Kidney (tissue), 22 donors: ENCODE measurements at places on chromosomes 5 and 9. TPM values are rescaled to one million over a fixed set of nuclear protein-coding genes. Genes with fewer than 3 reads are reported as not detected.

The ADCY2 gene
- 2.2 TPM for total RNA-seq

The RGMB gene
- 12.2 TPM for total RNA-seq

The SLC34A3 gene
- total RNA-seq = 0.13 TPM

The TMEM174 gene
- 1.1 TPM for total RNA-seq

The SLC36A2 gene
- 1.8 TPM for total RNA-seq

The LCP2 gene
- 48.8 TPM for total RNA-seq

The FYB1 gene
- total RNA-seq = 53.7 TPM

The NMUR2 gene
- not detected for total RNA-seq

The ROR2 gene
- total RNA-seq = 5.7 TPM

The SHISAL2B gene
- total RNA-seq = not detected

The CKMT2 gene
- total RNA-seq = 3.7 TPM

The RANBP3L gene
- 7.1 TPM for total RNA-seq

The FBP2 gene
- not detected for total RNA-seq

The GGTA1 gene
- 11.0 TPM for total RNA-seq

The HTR1A gene
- total RNA-seq = not detected

The TMC1 gene
- total RNA-seq = 0.25 TPM

The ATOSB gene
- total RNA-seq = 18.6 TPM

The PCDHGB2 gene
- 4.0 TPM for total RNA-seq

The CACNA1B gene
- 0.03 TPM for total RNA-seq

The PRR16 gene
- 3.6 TPM for total RNA-seq

The NRARP gene
- total RNA-seq = 4.7 TPM
